ENCODE measurements at places on chromosomes 16 and 17.

GRCh38 chr17:17472333-17472920 lies 4.4 kb upstream of the MED9 start:
- DNase-seq, result no peak

- DNase-seq, result no peak
These were observed 23.0 kb downstream of the MAPK8IP3 start for GRCh38 chr16:1729026-1729425.

GRCh38 chr16:11978080-11978479 lies 1.5 kb downstream of the SNX29 start:
- no peak for DNase-seq

DNA sequence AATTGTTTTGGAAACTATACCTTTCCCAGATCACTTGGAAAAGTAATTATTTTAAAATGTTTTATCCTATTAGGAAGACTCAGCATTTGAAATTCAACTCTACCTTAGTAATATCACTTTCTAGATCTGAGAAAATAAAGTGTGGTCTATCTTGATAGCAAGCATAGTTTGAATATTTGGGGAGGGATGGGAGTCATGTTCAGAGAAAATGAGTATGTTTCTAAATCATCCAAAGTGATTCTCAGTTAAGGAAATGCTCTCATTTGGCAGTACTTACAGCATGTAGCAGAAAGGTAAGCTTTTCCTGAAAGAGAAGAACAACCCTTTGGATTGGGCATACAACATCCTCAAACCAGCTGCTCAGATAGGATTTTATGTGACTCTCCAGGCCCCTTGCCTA lies 6.9 kb downstream of the C17orf75 start:
- DNase-seq, result no peak

DNA sequence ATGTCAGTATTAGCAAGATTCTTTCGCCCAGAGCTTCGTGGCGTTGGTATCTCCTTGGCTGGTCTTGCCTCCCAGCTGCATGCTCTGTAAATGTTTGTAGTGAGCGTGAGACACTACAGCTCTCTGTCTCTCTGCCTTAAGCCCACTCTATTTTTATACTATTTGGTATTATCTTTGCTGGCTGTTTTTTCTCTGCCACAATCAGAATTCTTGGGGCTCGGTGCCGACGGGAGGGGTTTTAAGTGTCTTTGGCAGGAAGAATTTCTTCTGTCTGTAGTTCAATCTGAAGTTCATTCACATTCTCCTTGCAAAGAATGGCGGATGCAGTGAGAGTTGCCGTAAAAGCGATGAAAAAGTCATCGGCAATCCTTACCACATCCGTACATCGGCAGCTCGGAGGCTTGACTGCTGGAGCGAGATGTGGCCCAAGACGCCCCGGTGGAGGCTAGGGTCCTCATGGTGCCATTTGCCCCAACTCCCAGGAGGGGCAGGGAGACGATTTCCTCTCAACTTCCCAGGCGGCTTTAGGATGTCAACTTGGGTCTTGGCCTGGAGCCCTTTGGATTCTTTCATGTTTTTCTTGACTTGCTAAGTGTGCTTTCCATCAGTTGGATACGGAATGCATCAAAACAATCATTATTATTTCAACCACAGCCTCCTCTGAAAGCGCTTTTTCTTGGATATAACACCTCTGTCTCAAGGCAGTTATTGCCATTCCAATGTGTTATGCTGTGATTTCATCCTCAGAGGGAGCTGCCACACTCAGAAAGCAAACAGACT lies 132.3 kb upstream of the SDK2 start:
- no peak for DNase-seq

DNA sequence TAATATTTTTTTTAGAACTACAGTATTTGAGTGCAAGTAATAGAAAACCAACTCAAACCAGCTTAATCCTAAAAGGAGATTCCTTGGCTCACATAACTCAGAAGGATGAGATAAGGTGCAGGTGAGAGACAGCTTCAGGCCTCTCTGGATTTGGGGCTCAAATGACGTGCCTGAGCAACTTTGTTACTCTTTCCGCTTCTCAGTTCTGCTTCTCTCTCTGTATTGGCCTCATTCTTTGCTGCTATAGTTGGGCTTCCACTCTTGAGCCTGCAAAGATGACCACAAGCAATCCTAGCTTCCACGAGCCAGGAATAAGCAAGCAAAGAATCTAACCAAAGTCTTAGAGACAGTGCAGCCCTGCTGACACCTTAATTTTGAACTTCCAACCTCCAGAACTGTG lies 45.0 kb upstream of the NLK start:
- no peak for DNase-seq

DNA sequence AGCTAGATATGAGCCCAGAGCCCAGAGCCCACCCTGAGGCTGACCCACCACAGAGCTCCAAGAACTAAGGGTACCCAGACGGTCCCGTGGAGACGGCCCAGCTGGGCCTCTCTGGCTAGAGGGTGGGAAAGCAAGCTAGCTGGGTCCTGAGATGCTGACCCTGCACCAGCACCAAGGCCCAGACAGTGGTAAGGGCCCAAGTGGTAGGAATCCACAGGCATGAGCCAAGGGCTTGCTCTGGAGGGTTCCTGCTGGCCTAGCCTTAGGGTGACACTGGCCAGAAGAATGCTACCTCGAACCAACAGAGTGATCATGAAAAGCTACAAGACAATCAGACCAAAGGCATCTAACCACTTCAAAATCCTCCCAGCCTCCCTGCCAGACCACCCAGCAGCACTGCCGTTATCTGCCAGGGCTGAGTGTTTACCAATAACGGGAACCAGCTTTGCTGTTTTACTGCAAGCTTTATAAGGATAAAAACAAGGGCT lies 13.2 kb downstream of the HIC1 start:
- no peak for DNase-seq

- no peak for DNase-seq
These were observed 32.3 kb downstream of the TPPP3 start for GRCh38 chr16:67361038-67361437.

GRCh38 chr17:77963441-77963840 lies 4.9 kb downstream of the TNRC6C start:
- no peak for DNase-seq

GRCh38 chr17:74145756-74146155 lies 57.7 kb upstream of the RPL38 start:
- no peak for DNase-seq

DNA sequence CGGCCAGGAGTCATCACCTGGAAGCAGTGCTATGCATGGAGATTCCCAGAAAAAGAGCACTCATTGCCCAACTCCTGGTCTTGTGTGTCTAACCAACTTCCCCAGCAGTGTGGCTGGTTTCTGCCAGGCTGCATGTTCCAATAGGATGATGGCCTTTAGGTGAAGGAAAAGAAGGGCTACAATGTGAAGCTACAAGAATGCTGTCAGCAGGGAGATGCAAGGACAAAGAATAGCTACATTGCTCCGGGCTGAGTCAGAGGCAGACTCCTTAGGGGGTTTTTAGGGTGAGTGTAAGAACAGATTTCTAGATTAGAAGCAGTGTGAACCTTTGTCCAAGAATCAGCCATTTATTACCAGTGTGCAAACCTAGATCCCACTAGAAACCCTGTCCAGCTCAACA lies 63.0 kb upstream of the DNAH9 start:
- no peak for DNase-seq

- no peak for DNase-seq
These were observed 311.7 kb downstream of the BCAS3 start for GRCh38 chr17:60989379-60989778.

- no peak for DNase-seq
These were observed 142.3 kb downstream of the ABCC12 start for GRCh38 chr16:48013491-48013901.

GRCh38 chr17:80938556-80938955 lies 53.1 kb upstream of the CHMP6 start:
- no peak for DNase-seq

- peak; percentile 52 for DNase-seq
These were observed 630 bp downstream of the GRB2 start for GRCh38 chr17:75404731-75405364.

- DNase-seq, result no peak
These were observed 12.9 kb upstream of the TRIM25 start for GRCh38 chr17:56926704-56927103.

DNA sequence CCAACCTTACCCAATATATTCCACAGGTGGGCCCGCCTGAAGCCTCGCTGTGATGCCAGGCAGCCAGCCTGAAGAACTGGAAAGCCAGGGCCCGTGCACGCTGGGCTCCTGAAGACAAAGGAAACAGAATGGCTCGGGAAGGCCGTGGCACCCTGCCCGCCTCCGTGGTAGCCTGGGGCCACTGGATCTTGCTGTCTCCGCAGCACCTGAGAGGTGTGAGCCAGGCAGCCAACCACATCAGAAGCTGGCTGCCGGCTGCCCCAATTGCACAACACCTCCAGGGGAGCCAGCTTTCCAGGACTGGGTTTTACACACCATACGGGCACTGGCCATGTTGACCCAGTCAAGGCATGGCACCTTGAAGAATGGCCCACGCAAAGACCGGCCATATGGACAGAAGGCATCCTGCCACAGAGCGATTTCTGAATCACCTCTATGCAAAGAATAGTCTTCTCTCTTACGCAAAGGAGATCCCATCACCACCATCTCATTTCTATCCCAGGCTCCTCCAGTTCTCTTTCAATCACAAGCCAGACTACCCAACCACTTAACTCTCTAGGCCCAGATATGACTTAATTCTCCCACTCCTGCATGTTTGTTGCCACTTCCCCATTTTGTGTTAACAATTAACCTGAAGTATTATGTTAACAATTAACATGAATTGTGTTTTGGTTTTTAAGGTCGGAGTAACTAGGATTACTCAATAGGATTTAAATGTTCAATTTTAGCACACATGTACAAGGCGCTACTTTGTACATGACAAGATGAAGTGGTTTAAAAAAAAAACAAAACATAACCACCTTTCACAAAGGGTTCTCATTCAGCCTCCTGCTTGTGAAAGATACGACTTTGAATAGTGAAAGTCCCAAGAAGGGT lies 32.1 kb downstream of the ZFHX3 start:
- DNase-seq, result no peak

DNA sequence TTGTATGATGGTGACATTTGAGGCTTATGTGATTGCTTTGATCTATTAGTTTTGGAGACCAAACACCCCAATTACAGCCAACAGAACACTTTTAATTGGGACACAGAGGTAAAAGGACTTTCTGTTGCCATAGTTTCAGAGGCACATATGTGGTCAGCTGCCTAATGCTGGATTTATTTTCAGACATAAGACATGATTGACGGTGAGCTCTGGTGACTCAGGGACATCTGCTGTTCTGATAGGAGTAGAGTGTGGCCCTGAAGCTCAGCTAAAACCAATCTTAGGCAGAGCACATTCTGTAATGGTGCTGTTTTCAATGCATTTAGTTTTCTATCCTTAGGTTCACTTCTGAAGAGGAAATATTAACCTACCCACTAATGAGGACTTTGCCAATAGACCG lies 247.1 kb downstream of the UTP18 start:
- no peak for DNase-seq

- DNase-seq, result no peak
These were observed 9.0 kb downstream of the CDH5 start for GRCh38 chr16:66375451-66375850.

DNA sequence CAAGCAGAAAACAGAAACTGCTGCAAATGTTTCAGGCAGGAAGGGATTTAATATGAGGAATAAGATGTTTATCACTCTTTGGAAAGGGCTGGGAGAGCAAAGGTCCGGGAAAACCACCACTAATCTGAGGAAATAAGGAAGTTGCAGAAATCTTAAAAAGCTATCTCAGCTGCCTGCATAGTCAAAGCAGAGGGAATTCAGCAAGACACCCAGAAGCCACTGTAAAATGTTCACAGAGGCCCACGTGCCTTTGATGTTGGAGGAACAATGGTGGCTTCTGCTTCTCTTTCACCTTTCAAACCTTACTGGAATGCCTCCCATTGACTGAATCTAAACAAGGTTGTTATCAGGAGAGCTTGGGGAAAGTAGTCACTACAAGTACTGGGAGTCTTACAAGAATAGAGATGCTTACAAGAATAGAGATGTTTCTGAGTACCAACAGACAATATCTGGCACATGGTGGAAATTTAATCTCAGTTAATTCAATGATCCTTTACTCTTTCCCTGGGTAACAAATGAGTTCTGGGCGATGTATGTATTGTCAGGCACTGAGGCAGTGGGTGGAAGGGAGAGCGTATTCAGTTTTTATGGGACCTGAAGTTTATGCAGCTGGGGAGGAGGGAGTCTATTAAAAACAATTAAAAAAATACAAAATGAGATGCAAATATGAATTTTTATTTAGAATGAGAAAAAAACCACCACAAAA lies 56.1 kb upstream of the MED13 start:
- no peak for DNase-seq

- DNase-seq, result no peak
These were observed 387 bp upstream of the STARD3 start for GRCh38 chr17:39636587-39636926.

GRCh38 chr17:80363120-80363515 lies 51.8 kb upstream of the ENDOV start:
- DNase-seq, result no peak

GRCh38 chr16:52411011-52411410 lies 135.9 kb downstream of the TOX3 start:
- no peak for DNase-seq

DNA sequence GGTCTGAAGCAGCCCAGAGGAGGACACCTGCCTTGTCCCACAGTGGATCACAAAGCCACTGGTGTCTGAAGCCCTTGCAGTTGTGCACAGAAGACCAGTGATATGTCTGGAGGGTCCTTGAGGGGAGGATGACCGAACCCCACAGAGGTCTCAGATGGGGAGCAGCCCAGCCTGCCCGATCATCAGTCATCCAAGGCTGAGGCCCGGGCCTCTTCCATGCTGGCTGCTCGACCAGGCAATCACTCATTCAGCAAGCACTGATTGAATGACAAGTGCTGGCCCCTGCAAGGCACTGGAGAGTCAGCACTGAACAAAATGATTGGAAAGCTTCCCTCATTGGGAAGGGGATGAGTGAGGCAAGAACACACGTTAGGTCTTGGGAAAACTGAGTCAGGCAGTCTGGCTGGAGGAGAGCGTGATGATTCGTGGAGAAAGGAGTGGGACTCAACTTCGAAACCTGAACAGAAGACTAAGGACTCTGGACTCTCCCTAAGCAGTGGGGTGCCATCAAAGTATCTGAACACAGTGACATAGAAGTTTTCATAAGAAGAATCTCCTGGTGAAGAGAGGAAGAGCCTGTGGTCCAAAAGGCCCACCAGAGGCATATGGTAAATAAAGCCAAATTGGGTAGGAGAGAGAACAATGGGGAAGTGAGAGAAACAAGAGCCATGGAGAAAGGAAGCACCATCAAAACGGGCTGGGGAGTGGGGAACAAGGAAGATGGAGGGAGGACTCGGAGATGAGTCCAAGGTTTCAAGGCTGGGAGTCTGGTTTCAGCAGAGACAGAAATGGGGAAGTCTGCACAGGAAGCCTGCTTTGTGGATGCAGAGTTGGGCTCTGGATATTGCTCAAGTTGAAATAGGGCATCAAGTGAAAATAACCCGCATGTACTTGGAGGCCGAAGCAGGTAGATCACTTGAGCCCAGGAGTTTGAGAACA lies 10.2 kb downstream of the PIK3R5 start:
- no peak for DNase-seq

Data from stimulated activated CD4-positive, alpha-beta T cell treated with anti-CD3 and anti-CD28 coated beads, TNF-alpha, amount 100 ng/mL, for 48 hours (primary cell).